ENCODE measurements at places on chromosomes 2 and 18.
A peak's percentile ranks its signal among the peaks of the same experiment; 100 is the strongest.

DNA sequence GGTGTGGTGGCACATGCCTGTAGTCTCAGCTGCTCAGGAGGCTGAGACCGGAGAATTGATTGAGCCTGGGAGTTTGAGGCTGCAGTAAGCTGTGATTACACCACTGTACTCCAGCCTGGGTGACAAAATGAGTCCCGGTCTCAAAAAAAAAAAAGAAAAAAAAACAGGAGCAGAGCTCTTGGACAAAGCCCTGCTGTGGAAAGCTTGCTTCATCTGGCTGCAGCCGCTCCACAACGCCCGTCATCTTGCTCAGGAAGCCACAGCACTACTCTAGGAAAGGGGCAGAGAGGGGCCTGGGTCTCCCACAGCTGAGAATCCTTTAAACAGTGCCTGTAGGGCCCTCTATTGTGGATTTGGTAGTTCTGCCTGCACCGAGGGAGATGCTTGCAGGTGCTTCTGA is 11.0 kb downstream of the ATG4B start:
- no peak for DNase-seq

DNA sequence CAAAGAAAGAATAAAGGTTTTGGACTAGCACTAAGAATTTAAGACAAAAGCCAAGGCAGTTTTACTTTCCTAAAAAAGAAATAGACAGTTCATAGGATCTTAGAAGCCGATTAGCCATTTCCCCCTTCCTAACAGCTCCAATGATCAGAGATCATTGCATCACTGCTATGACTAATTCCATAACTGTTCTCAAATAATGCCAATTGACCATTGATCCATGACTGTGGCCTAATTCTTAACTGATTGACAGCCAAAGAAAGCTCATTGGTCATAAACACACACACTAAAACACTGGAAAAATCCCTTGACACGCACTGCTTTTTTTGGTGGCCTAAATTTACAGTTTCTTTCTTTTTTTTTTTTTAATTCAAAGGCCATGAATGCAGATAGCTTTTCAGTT is 345.0 kb upstream of the ACVR2A start:
- DNase-seq, result no peak

GRCh38 chr2:9654452-9655100 is 23.8 kb upstream of the YWHAQ start:
- DNase-seq, result no peak

- no peak for DNase-seq
These were observed 392.5 kb downstream of the IRS1 start for GRCh38 chr2:226407135-226407534.

- no peak for DNase-seq
These were observed 4.6 kb upstream of the PXDN start for GRCh38 chr2:1748741-1749488.

DNA sequence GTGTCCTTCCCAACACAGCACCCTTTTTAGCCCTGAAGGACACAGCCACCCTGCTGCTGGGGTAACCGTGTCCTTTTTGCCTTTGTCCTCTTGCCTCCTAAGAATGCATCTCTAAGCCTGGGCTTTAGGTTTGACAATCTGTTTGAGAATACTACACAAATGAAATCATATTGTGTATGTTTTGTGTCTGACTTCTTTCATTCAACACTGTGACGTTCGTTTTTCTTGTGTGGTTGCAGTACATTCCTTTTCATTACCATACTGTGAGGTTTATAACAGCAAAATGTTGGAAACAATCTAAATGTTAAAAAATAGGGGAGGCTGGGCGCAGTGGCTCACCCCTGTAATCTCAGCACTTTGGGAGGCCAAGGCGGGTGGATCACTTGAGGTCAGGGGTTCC is 11.2 kb downstream of the ASPRV1 start:
- no peak for DNase-seq

DNA sequence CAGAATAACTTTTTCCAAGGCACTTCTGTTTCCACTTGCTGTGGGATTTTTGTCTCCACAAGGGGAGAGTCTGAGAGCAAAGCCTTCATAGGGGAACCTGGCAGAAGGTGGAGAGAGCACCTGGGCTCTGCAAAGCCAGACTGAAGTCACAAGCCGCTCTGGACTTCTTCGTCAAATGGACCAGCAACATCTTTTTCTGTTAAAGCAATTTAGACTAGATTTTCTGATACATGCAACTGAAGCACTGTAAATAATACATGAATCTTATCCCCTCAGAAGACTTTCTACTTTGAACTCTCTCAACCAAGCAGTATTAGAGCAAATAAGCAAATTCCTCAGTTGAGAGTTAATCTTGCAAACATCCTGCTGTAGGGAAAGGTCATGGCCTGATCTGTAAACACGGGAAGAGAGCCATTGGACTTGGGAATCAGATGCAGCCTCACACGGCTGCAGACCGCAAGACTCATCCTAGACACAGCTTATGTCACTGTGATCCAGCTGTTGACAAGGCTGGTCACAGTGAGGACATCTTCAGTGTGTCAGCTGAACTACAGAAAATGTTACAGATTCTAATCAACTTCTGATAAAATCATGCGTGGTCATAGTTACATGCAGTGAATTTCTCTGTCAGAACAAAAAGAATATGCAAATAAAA is 3.2 kb downstream of the SH3YL1 start:
- no peak for DNase-seq

DNA sequence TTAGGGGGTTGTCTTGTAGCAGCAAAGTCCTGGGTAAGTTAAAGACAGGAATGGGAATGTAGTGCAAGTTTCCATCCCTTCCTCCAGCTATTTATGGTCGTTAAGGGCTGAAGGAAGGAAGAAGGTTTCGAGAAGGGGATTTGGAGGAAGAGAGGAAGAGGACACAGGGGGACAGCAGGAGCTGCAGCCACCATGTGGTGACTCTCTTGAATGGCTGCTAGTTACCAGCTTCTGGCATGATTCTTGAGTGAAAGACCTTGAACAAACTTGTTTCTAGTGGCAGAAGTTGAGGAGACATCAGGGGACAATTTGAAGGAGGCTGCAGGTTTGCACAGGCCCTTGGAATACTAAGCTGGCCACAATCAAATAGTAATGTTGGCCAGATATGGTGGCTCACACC is 116.6 kb downstream of the MTX2 start:
- DNase-seq, result no peak

- no peak for DNase-seq
These were observed 33.7 kb downstream of the MREG start for GRCh38 chr2:215979620-215980019.

GRCh38 chr2:227164763-227165291 is 403 bp downstream of the COL4A3 start:
- no peak for DNase-seq

DNA sequence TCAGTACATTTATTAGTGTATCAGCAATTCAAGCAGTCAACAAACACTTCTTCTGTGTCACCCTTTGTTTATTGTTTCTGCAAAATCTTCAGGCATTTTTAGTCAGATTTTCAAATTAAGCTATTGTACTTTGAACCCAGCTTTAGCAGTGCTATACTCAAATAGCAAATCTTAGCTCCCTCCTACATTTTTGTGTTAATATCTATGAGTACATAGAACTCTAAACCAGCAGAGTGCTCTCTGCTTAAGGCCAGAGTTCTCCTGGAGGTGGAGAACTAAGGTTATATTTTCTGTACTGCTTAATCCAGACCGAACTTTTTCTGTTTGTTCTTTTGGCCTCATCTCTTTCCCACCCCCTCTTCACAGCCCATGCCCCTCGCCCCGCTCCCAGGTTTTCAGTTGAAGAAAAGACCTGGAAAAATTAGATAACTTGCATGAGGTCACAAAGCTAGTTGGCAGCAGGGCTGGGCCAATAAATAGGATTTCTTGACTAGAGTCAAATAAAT is 29.2 kb upstream of the SCN1A start:
- no peak for DNase-seq

DNA sequence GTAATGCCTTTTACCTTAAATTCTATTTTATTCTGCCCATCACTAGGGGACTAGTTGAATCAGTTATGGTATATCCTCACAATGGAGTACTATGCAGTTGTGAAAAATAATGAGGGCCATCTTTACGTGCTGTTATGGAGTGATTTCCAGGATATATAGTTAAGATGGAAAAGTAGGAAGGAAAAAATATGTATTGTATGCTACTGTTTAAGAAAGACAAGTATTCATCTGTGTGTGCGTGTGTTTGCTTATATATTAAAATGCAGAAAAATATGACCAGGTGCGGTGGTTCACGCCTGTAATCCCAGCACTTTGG is 32.5 kb upstream of the MRPL33 start:
- DNase-seq, result no peak

- DNase-seq, result no peak
These were observed 246.3 kb downstream of the CCDC102B start for GRCh38 chr18:69044215-69044614.

DNA sequence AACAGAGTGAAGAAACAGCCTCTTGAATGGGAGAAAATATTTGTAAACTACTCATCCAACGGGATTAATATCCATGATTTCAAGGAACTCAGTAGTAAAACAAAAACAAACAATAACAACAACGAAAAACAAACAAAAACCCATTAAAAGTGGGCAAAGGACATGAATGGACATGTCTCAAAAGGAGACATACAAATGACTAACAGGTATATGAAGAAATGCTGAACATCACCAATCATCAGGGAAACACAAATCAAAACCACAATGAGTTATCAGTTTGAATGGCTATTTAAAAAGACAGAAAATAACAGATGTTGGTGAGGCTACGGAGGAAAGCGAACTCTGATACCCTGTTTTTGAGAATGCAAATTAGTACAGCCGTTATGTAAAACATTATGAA is 224.8 kb upstream of the NRXN1 start:
- no peak for DNase-seq

GRCh38 chr2:55089726-55090125 is 39.5 kb upstream of the RTN4 start:
- no peak for DNase-seq

GRCh38 chr18:41761333-41762018 is 193.6 kb upstream of the PIK3C3 start:
- DNase-seq, result no peak

GRCh38 chr18:23956483-23956882 is 58.1 kb upstream of the TTC39C start:
- DNase-seq, result no peak

DNA sequence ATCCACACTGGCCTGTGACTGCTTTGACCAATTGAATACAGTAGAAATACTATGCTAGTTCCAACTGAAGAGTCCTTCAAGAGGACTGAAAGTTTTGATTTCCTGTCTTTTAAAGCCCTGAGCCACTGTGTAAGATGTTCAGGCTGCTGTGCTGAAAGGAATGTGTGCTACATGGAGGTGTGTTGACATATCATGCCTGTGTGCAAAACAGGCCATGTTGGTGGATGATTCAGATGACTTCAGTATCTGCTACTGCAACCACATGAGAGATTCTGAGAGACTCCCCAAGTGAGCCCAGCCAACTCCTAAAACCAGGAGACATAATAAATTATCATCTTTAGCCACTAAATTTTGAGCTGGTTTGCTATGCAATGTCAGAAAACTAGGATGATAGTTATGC is 662.9 kb downstream of the ZEB2 start:
- no peak for DNase-seq

GRCh38 chr2:157746234-157746950 is 117.7 kb upstream of the ACVR1C start:
- DNase-seq, result no peak

DNA sequence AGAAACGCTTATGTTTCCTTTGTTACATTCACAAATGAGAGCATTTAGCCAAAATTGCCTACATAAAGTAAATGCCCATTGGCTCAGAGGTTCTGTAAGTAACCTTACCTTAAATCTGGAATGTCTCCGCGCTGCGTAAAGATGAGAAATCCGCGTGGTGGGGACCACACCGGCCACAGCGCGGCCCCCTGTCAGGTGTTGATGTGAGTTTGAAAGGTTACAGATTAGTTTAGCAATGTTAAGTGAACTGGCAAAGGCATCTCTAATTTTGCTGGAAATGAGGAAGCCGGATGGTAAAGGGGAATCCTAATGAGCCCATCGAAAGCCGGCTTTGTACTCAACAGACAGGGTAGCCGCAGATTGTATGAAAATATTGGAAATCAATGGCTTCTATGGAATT is 11.8 kb downstream of the SALL3 start:
- DNase-seq, result no peak

DNA sequence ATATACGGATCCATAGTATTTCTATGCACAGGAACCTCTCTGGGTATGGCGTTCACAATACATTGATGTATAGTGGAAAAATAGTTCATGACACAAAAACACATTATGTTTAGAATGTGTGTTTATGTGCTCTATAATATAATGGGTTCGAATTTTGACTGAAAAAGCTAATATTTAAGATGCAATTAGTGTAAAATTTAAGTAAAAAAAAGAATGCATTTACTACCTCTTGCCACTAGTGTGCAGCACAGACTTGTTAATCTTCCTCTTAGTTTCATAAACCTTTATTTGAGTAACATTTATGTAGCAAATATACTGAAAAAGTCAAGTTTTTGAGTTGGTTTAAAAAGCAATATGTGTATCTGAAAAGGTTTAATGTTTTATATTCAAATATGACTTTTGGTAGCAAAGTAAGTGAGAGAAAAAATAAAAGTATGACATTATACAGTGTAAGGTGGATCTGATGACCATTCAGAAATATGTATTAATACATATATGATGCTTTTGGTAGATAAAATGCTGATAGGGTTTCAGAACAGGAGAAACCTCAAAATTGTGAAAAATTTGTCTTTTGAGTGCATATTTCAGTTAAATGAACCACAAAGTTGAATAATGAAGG is 49.4 kb downstream of the CCDC102B start:
- peak; percentile 27 for DNase-seq

GRCh38 chr2:169963786-169964185 is 136.5 kb downstream of the UBR3 start:
- no peak for DNase-seq

DNA sequence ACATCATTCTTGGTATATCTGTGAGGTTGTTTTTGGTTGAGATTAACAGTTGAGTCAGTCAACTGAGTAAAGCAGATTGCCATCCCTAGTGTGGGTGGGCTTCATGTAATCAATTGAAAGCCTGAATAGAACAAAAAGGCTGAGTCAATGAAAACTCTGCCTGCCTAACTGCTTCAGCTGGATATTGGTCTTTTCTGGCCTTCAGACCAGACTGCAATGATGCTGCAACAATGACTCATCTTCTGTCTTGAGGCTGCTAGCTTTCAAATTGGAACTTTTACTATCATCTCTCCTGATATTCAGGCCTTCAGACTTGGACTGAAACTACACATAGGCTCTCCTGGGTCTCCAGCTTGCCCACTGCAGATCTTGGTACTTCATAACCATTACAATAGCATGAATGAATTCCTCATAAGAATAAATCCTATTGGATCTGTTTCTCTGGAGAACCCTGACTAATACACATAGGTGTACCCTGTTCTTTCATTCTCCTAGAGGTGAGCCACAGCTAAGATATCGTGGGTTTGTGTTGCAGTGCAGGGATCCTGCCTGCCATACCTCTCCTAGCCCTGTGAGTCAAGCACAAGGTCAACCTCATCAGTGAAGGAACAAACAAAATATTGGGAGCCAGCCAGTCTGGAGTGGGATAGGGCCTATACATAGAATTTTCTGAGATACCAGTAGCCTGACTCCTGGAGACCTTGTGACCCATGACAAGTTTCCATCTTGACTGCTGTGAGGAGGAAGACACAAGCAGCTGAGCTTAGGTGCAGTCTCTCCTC is 473.8 kb downstream of the DCC start:
- DNase-seq, result no peak
